Activated CD8-positive, alpha-beta memory T cell treated with anti-CD3 and anti-CD28 coated beads for 48 hours (primary cell): ENCODE measurements at places on chromosomes 16 and 17.

GRCh38 chr17:78174870-78175642, 6.7 kb downstream of the SYNGR2 start:
- DNase-seq, result no peak

DNA sequence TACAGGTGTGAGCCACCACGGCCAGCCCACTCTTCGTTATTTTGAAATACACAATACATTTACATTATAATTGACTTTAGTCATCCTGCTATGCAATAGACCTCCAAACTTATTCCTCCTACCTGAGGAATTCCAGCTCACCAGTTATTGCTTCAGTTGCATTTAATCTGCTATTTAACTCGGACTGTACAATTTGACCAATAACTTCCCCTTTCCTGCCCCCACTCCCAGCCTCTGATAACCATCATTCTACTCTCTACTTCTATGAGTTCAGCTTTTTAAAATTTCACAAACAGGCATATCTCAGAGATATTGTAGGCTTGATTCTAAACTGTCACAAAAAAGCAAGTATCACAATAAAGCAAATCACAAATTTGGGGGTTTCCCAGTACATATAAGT, 157.0 kb downstream of the COPRS start:
- DNase-seq, result no peak

- no peak for DNase-seq
These were observed 97.1 kb upstream of the NOL11 start for GRCh38 chr17:67620636-67621035.

- DNase-seq, result no peak
These were observed 103.3 kb upstream of the CLEC3A start for GRCh38 chr16:77918809-77919707.

- no peak for DNase-seq
These were observed 829 bp downstream of the DHRS7B start for GRCh38 chr17:21127509-21128077.

DNA sequence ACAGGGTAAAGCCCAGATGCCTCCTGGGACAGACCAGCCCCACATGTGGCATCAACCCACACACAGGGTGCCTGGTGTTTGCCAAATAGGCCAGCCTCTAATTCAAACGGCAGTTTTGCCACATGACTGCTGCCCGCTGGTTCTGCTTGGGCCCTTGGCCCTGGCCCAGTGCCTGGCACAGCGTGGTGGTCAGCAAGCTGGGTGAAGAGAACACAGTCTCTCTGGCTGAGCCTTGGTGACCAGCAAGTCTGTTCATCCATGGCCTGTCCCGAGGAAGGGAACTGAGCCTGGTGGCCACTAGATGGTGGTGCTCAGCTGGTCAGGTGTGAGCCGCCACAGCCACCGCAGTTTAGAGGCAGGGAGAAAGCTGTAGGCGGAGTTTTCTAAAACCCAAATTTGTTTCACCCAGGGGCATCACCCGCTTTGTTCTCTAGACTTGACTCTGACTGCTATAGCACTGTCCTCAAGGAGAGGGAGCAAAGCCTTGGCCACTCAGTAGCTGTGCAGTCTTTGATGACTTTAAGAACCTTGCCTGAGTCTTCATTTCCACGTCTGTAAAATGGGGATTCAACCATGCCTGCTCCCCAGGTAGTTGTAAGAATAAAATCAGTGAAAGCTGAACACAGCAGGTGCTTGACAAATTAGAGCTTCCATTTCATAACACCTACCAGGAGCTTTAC, 4.7 kb upstream of the GFAP start:
- peak; percentile 27 for DNase-seq

DNA sequence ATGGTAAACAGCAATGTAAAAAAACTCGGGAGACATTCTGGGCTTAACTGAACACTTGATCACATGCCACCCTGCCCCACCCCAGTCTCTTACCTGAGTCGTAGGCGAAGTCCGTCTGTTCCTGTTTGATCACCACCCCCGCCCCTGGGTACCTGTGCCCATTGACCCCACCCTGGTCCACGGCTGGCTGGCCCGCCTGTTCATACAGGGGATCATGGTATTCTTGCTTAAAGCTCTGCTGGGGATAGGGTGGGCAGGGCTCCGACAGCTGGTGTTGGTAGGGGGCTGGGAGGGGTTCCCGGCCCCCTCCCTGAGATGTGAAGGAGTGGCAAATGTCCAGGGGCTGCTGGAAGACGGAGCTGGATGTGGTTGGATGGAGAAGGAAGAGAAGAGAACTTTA, 13.6 kb downstream of the ETV4 start:
- no peak for DNase-seq

GRCh38 chr17:17957584-17957916, 14.7 kb downstream of the TOM1L2 start:
- no peak for DNase-seq

GRCh38 chr17:40447806-40448205, 4.6 kb downstream of the IGFBP4 start:
- no peak for DNase-seq

GRCh38 chr17:16352303-16352666, 984 bp downstream of the CENPV start:
- DNase-seq, result peak; percentile 13

DNA sequence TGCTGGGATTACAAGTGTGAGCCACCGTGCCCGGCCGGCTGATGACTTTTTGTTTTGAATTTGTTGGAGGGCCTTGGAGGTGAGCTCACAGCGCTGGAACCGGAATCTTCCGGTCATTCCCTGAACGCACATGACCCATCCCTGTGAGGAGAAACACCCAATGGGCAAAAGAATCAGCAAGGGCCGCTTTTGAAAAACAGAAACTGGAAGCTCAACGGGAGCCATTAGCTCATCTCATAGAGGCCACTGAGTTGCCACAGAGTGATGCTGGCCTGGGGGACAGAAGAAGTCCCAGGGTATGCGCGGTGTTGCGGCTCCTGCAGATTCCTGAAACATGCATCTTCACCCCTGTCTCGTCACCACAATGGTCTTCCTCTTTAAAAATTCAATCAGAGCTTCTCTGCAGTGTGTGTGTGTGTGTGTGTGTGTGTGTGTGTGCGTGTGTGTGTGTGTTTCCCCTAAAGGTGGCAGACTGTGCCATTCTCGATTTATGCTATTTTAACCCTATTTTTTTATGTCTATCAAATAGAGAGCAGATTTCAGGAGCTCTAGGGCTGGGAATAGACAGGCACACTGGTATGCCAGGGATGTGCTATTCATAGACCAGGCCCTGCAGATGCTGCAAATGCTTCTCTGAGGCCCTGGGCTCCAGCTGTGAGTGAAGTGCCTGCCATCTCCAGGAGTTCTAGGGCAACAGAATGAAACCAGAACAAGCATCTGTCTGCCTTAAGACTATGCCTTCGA, 68.3 kb downstream of the MARCHF10 start:
- no peak for DNase-seq

GRCh38 chr17:3575511-3575910, 17.9 kb upstream of the TRPV3 start:
- no peak for DNase-seq

DNA sequence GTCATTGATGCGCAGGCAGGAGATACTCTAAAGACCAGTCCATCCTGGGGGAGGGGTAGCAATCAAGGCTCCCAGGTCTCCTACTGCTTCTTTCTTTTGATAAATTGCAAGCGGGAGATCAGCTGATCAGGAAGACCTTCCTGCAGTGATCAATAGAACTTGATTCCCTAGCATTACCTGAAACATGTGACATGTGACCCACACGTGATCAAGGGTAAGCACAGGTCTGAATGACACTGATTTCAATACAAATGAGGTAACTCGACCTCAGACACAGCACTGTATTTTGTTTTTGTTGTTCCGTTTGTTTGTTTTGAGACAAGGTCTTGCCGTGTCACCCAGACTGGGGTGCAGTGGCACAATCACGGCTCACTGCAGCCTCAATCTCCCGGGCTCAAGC, 39.6 kb upstream of the MLYCD start:
- no peak for DNase-seq

DNA sequence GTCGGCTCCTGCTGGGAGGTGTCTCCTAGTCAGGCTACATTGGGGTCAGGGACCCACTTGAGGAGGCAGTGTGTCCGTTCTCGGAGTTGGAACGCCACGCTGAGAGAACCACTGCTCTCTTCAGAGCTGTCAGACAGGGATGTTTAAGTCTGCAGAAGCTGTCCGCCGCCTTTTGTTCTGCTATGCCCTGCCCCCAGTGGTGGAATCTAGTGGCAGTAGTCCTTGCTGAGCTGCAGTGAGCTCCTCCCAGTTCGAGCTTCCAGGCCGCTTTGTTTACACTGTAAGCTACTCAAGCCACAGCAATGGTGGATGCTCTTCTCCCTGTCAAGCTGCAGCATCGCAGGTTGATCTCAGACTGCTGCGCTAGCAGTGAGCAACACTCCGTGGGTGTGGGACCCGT, 36.0 kb downstream of the ITFG1 start:
- DNase-seq, result no peak

- no peak for DNase-seq
These were observed 51.2 kb upstream of the HNF1B start for GRCh38 chr17:37796076-37796475.

- DNase-seq, result no peak
These were observed 495.0 kb upstream of the HSBP1 start for GRCh38 chr16:83312718-83313245.

GRCh38 chr16:70359552-70359951, 12.8 kb downstream of the DDX19A start:
- no peak for DNase-seq

DNA sequence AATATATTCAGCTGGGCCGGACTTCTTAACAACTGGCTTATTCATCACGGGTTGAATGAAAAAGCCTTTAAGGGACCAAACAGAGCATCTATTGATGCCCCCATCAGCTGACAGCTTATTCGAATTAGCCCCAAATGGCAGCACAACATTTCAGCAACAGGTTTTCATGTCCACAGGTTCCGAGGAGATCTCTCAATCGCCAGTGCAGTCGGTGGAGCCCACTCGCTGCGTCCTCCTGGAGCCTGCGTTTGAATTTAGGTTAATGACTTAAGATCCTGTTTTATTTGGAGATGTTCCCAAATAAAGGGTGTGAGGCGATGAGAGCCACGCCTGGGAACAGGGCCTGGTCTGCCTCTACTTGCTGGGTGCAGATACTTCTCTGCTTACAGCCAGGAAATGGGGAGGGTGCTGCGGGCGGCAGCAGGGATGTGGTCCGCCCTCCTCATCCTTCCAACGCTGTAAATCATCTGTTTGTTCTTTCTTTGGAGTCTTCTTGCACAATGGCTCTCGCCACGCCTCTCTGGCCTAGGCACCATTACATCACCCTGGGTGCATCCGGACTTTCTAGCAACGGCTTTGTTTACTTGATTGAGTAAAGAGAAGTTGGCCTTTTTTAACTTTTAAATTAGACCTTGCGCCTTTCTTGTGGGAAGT, 22.6 kb downstream of the NDE1 start:
- peak; percentile 5 for DNase-seq

DNA sequence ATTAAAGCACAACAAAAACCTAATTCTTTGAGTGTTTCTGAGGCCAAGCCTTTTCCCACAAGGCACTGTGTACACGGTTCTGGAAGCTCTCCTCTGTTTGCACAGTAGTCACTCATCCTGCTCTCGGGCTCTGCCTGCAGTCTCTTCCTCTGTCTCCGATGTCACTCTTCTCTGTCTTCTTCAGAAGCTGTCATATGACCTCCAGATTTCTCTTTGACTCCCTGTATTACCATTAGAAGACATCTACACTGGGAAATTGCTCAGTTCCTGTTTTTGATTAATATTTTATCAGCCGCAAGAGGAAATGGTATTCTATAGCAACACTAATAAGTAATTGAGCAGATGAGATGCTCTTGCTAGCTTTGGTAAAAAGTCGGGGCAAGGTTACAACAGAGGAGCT, 422.9 kb downstream of the WWOX start:
- DNase-seq, result no peak

- no peak for DNase-seq
These were observed 23.5 kb downstream of the ORC6 start for GRCh38 chr16:46712911-46713310.

GRCh38 chr16:68475071-68475470, 26.8 kb upstream of the SMPD3 start:
- DNase-seq, result no peak

DNA sequence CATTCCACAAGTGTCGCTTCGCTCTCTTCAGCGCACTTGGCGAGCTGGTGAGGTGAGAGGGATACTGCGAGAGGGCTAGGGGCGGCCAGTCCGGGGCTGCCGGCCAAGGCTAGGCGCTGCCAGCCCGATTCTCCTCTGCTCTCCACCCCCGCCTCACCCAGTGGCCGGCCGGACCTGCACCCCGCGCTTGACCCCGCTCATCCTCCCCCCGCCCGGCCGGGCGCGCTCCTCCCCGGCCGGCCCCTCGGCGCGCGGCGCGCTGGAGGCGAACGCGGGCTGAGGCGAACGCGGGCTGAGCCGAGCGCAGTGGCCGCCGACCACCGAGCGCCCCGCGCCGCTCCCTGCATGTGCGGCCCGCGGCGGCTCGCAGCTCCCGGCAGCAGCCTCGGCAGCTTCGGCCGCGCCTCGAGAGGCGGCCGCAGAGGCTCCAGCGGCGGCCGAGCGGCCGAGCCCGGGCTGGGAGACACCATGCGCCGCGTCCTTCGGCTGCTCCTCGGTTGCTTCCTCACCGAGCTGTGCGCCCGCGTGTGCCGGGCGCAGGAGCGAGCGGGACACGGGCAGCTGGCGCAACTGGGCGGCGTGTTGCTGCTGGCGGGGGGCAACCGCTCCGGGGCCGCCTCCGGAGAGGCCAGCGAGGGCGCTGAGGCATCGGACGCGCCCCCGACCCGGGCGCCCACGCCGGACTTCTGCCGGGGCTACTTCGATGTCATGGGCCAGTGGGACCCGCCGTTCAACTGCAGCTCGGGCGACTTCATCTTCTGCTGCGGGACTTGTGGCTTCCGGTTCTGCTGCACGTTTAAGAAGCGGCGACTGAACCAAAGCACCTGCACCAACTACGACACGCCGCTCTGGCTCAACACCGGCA, at the start of gene SHISA9:
Gene SHISA9, plus strand, starts transcription at position 2 of the 865 bp plus-strand sequence.
- no peak for DNase-seq

DNA sequence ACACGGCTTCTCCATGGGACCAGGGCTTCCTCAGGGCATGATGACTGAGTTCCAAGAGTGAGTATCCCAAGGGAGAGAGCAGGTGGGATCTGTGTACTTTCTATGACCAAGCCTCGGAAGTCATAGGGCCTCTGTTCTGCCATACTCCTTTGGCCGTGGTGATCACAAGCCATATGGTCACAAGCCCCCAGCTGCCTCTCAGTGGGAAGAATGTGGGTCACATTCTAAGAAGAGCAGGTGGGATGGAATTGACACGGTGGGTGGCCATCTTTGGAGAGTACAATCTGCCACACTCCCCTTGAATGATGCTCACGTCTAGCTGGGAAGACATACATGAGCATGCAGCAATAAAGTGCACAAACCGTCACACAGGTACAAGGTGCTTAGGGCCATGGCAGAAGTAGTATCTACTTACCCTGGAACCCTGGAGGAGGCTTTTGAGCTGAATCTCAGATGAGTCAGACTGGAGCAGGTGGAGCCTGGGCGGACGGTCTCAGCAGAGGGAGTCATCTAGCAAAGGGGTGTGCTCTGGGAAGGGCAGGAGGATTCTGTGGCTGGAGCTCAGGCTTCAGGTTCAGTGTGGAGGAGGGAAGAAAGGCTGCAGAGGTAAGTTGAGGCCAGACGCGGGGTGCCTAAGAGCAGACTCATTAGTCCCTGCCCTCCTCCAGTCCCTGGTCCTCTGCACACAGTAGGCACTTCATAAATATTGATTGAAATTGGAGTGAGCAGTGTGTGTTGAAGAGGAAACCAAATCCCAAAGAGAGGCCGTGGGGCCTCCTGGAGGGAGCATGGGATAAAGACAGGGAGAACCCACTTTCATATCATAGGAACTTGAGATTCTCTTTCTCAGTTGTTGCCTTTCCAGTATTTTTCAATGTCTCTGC, 26.6 kb downstream of the GOSR2 start:
- no peak for DNase-seq

- no peak for DNase-seq
These were observed 4.2 kb downstream of the CDRT4 start for GRCh38 chr17:15462976-15463772.

- no peak for DNase-seq
These were observed 130.6 kb upstream of the DNAH9 start for GRCh38 chr17:11467639-11468038.
